ENCODE measurements at places on chromosomes 13 and 19.

GRCh38 chr19:7109678-7110289 lies 40.3 kb downstream of the ZNF557 start:
- DNase-seq = no peak

DNA sequence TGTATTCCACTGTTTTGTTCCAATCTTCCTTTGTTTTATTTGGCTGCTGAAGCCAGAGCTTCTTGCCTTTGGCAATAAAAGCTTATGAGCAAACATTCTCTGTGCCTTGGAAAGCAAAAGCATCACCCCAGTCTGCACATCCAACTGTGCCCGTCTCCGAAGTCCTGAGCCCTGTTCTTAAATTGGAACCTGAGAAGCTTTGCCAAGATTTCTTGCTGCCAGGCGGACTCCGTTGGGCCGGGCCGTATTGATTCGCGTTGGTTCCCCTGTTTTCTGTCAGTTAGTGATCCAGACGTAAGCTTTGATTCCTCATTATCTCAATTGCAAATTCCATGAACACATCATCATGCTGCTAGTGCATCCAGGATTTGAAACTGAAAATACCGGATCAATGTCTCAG lies 793.0 kb downstream of the OLFM4 start:
- DNase-seq = no peak

- no peak for DNase-seq
Measured at GRCh38 chr13:113548778-113549621, 35.6 kb upstream of the TFDP1 start.

GRCh38 chr13:75102001-75102716 lies 379.8 kb downstream of the TBC1D4 start:
- no peak for DNase-seq

GRCh38 chr19:47310819-47311218 lies 1.2 kb downstream of the C5AR1 start:
- no peak for DNase-seq

DNA sequence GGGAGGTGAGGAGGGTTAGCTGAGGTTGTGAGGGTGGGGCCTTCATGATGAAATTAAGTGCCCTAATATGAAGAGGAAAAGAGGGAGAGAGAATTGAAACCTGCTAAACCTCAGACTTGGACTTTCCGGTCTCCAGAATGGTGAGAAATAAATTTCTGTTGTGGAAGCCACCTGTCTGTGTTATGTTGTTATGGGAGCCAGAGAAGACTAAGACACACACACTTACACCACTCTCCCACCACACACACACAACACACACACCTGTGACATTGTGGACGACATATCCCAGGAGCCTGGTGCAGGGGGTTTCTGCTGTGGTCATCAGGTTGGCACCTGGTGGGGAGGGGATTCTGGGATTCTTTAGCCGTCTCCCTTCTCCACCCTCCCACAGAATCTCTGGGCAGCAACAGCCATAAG lies 14.0 kb downstream of the KLK4 start:
- no peak for DNase-seq

GRCh38 chr13:93244141-93244917 lies 17.7 kb downstream of the GPC6 start:
- no peak for DNase-seq

- DNase-seq = no peak
Measured at GRCh38 chr13:107031716-107032115, 463.8 kb upstream of the ARGLU1 start.

DNA sequence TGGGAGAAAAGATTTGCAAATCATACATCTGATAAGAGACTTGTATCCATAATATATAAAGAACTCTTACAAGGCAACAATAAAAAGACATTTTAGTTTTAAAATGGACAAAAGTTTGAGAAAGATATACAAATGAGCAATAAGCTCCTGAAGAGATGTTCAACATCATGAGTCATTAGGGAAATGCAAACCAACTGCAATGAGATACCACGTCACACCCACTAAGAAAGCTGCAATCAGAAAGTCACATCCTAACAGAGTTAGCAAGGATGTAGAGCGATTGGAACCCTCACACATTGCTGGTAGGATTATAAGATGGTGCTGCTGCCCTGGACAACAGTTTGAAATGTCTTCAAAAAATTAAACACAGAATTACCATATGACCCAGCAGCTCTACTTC lies 50.3 kb downstream of the GSX1 start:
- DNase-seq = no peak

DNA sequence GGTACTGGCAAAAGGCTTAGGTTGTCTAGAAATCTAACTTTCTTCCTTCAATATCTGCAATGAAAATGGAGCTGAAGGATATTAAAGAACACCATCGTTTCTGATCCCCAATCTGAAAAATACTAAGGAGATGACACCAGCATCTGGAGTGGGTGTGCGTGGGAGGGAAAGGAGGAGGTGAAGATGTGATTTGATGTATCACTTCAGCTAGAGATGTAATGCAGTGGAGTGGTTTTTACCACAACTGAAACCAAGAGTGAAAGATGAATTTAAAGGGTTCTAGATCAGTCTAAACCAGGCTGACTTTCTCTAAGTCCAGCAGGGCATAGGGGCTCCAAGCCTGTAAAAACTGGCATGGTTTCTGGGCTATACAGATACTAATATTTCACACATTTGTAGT lies 148.4 kb downstream of the AKAP11 start:
- DNase-seq = no peak

DNA sequence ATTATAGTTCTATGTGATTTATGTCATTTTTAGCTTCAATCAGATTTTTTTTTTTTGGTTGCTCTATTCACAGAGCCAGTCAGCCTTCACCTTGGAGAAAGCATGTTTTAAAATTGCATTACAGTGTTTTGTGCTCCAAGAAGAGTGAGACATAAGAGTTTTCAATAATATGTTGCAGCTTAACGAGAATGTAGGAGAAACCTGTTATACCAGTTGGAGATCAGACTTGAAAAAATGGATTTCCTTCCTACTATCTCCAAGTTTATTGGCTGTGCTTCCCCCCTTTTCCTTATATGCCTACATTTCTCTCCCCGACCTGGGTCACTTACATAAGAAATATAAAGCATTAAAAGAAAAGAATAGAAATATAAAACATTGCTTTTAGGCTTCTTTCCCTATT lies 123.9 kb upstream of the ARGLU1 start:
- DNase-seq = no peak

DNA sequence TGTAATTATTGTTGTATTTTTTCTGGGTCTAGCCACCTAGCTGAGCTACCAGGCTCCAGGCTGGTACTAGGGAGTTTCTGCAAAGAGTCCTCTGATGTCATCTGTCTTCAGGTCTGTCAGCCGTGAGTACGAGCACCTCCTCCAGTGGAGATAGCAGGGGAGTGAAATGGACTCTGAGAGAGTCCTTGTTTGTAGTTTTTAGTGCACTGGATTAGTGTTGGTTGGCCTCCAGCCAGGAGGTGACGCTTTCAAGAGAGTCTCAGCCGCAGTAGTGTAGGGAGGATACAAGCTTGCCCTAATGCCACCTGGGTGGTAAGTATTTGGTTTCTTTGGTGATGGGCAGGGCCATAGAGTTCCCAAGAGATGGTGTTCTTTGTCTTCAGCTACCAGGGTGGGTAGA lies 384.8 kb downstream of the SLC7A1 start:
- DNase-seq = no peak

DNA sequence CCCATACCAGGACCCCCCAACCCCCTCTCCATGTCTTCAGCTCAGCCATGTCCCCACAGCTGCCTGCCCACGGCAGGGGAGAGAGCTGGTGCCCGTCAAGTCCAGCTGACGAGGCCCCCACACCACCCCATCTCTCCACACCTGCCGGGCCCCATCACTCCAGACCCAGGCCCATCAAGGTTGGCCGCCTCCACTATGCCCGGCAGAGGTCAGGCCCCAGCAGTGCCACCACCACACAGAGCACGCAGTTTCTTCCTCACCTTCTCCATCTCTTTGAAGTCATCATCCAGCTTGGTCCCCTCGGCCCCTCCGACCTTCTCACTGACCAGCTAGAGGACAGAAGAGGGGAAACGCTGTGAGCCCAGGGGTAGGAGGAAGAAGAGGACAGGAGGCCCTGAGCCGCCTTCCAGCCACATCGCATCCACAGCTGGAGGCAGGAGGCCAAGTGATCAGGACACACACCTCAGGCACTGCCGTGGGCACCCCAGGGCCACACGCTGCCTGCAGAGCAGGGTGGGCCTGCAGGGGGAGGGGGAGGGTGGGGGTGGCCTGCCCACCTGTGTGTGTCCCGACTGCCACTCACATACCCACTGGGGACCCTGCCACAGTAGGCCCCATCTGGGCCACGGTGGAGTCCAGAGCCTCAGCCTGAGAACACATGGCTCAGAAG lies 23.4 kb downstream of the MPND start:
- no peak for DNase-seq

- no peak for DNase-seq
Measured at GRCh38 chr13:29952245-29952644, 101.8 kb upstream of the UBL3 start.

- no peak for DNase-seq
Measured at GRCh38 chr13:24005755-24006281, 108.5 kb upstream of the C1QTNF9B start.

- no peak for DNase-seq
Measured at GRCh38 chr19:46659151-46660007, 1.6 kb downstream of the DACT3 start.

DNA sequence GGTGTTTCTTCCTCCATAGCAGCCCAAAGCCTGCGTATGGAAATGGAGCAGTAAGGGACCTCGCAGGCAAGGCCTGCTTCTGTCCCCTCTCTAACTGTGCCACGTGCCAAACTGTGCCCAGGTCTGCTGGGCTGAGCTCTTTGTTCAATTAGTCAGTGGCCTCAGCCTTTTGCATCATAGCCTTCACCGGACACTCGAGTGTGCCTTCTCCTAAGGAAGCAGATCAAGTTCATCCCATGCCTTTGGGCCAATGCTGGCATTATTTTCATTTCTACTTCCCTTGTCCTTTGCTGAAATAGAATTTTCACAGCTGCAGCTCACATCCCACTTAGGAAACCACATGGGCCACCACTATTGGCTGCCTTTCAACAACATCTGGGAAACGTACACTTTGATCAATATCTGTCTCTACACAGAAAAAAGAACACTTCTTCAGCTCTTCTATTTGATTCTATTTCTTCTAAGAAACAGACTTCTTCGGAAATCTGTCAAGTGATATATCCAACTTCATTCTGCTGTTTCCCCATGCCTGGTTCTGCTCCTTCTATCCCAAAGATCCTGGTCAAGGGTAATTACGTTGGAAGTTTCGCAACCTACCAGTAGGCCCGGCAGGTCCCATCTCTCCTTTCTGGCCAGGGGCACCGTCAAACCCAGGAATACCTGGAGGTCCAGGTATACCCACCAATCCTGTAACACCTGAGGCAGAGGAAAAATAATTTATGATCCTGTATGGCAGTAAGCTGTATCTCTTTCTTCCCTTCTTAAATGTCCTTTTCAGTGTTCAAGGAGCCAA lies 143.9 kb downstream of the COL4A1 start:
- no peak for DNase-seq

GRCh38 chr19:3133793-3134116 lies 2.1 kb upstream of the GNA15 start:
- no peak for DNase-seq

DNA sequence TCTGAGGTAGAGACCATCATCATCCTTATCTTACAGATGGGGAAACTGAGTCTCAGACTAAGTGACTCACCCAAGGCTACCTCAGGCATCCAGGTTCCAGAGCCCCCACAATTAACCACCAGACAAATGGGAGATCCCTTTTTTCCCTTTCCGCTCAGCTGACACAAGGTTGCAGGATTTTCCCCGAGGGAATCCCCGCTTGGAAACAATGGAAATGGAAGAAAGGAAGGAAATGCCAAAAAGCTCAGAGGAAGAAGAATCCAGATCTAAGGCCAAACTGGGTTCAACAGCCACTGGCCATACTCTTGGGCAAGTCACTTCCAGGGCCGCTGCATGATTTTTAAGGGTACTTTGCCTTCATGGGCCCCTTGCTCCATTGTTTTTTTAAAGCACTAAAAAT lies 1.6 kb downstream of the ZNF71 start:
- no peak for DNase-seq

DNA sequence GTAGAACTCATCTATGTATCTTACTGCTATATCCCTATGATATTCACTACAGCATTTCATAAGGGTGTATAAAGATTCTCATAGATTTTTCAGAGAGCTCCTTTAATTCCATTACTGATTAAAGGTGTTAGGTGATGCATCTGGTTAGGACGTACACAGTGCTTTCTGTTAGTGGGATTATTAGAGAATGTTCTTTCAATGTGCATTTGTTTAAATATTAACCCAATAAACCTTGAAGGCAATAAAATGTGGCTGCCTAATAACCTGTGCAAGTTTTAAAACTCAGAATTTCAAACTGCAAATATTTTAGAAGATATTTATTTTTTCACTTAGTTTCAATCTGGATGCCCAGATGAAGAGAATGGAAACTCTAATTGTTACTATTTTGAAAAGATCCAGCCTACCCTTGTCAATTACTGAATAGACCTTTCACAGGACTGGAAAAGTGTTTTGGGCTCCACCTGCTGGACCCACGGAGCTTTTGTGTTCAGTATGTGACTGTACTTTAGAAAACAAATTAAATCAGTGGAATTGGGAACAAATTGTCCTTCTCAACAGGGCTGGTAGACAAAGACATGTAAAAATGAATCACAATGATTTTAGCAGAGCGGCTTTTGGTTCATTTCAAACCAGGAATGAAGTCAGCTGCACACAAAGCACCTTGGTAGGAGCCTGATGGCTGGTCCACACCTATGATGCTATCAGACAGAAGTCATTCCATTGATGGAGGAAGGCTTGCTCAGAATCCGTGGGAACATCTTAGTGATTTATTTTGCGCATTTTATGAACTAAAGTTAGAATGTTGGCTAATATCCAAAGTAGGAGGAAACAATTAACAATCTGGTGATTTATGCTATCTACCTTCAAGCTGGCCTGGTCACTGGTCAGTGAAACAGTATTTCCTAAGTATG lies 89.4 kb upstream of the RAP2A start:
- peak; percentile 14 for DNase-seq

GRCh38 chr13:19182536-19182935 lies 912 bp upstream of the TUBA3C start:
- DNase-seq = no peak

DNA sequence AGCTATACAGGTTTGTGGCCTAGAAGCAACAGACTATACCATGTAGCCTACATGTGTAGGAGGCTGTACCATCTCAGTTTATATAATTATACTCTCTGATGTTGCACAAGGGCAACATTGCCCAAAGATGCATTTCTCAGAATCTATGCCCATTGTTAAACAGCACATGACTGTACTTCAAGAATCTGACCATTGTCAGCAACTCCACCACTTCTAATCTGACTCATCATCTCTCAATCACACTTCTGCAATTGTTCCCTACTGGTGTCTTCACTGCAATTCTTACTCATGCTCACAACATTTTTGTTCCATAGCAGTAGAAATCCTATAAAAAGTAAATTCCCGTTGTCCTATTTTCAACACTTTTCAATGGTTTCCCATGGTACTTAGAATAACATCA lies 63.9 kb upstream of the ATXN8OS start:
- no peak for DNase-seq

GRCh38 chr13:103349211-103349980 lies 283.2 kb upstream of the SLC10A2 start:
- no peak for DNase-seq

- no peak for DNase-seq
Measured at GRCh38 chr19:35006342-35006998, 6.3 kb downstream of the GRAMD1A start.

- DNase-seq = no peak
Measured at GRCh38 chr13:109158383-109158782, 529.0 kb downstream of the MYO16 start.
